Tongue (tissue), 3 donors: ENCODE measurements at places on chromosomes 3 and 15.
A peak's percentile ranks its signal among the peaks of the same experiment; 100 is the strongest.

GRCh38 chr3:40680685-40681657 is 156.2 kb downstream of the ZNF621 start:
- no peak for DNase-seq

GRCh38 chr3:78186404-78186803 is 1146.5 kb downstream of the ROBO2 start:
- no peak for DNase-seq

GRCh38 chr15:63465104-63465503 is 39.3 kb upstream of the USP3 start:
- peak; percentile 90 for DNase-seq

GRCh38 chr15:36877294-36877693 is 223.1 kb downstream of the MEIS2 start:
- DNase-seq: no peak

- no peak for DNase-seq
Measured at GRCh38 chr3:101849714-101850245, 466 bp downstream of the NFKBIZ start.

GRCh38 chr3:39288300-39288808 is 8.5 kb upstream of the CX3CR1 start:
- peak; percentile 89 for DNase-seq

DNA sequence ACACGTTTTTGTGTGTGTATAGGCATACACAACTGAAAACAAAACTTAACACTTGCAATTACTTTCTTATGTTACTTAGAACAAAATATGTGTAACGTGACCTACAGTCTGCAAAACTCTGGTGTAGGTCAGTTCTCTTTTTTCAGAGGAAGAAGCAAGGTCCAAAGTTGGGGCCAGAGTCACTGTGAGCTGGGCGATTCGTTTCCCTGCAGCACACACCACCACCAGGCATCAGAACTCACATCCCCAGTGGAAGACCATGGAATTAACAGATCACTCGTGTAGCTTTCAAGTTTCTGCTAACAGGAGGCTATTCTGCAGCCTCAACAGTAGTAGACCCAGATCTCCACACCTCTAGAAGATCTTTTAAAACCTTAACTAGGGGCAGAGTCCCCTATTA is 25.8 kb downstream of the ANP32A start:
- no peak for DNase-seq

DNA sequence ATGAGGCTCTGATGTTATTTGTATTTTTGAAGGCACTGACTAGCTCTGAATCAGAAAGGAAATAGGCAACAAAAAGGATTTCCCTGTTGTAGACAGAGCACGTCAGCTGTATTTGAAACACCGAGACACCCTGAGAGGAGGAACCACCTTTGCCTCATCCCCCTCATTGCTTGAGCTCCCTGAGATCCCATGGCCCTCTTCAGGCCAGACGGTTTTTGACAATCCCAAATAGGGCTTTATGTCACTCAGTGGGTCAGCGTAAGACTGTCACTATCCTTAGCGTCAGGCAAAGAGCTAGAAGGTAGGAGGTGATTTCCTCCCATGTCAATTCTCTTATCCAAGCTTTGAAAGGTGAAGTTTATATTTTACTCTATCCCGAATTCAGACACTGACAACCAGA is 254.3 kb downstream of the ZNF621 start:
- no peak for DNase-seq

DNA sequence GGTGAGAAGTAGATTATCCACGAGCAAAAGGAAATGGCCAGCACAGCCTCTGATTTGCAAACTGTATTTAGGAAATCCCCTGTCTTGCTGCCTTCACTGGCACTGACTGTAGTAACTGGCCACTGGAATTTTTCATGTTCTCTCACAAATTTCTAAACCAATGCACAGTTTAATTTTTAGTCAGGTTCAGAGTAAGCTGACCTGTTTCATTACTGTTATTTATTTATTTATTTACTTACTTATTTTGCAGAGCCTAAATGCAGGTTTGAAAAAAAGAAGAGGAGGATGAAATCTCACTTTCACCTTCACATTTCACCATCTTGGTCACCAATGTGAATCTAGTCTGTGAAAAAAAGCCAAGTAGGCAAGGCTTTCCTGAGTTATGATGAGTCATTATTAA is 291.0 kb downstream of the PLOD2 start:
- no peak for DNase-seq

- no peak for DNase-seq
Measured at GRCh38 chr3:123198372-123198771, 3.4 kb upstream of the SEC22A start.

DNA sequence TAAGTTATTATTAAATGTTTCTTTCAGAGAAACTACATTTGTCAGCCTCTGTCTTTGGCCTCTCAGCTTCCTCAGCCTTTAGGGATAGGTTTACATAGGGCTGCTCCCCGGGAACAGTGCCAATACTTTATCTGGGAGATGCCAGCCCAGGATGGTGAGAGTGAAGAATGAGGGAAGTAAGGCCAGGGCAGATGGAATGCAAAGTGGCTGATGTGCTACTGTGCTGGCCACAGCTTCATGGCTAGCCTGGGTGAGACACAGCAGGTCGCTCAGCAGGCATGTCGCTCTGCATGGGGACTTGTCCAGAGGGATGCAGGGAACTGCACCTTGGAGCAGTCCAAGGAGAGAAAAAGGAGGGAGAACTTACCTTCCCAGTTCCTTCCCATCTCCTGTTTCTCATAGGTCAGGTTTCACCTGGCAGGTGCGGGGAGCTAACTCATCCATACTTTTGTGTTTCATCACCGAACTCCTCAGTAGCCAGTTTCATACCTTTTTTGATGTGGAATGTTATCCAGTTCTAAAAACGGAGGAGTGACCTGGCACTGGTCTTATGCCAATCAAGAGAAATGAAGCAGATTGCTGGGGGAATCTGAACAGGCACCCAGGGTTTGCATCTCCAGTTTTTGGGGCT is 30.9 kb upstream of the C15orf39 start:
- no peak for DNase-seq

- DNase-seq: no peak
Measured at GRCh38 chr15:60006203-60006862, 2.2 kb downstream of the FOXB1 start.
